ENCODE measurements at places on chromosomes 11 and 22.

DNA sequence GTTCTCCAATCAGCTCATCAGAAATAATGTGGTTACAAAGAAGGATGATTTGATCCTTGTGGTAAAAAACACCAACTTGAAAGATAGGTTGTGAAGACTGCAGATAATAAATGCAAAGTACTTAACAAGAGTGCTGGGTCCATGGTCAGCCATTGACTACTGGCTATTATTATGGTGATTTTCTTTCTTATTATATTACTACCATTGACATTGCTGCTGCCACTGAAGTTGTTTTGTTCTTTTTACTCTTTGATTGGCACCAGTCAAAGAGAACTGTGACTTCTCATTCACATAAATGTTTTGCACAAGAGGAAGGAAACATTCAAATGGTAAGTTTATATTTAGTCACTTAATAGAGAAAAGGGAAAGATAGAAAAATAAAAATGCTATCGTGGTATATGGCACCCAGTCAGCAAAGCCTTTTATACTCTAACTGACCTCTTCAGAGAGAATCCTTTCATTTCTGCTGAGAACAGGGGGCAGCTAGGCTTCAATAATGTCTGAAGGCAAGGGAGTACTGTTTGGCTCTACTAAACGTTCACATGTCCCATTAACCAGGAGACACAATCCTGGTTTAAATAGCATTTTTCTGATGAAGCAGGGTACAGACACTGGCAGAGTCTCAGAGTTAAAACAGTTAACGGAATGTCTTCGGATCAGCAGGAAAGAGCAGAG lies 64.8 kb downstream of the LRRC4C start:
- no peak for DNase-seq

DNA sequence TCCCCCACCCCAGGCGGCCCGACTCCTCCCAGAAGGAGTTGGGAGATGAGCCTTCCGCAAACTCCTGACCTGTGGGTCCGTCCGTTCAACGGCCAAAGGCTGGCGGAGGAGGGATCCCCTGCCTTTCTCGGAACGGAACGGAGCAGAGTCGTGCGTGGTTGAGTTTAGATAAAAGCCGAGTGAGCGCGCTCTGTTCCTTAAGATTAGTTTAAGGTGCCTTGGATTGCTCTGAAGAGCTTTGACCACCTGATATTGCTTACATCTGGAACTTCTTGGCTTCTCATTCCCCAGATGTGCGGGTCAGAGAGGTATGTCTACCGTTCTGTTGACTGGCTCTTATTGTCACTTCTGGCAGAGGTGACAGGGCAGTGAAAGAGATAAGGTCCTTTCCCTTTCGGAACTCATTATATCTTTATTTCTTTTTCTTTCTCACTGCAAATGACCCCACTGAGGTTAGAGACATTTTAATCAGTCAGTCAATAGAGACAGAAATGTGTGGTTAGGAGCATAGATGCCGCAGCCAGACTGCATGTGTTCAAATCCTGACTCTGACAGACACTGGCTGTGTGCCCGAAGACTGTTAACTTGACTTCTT lies at the start of gene TRIM6:
Gene TRIM6 (plus strand): TSS at position 31 of the 595 bp plus-strand sequence. CDS start 261 bp downstream, at position 292.
- peak; percentile 51 for DNase-seq

DNA sequence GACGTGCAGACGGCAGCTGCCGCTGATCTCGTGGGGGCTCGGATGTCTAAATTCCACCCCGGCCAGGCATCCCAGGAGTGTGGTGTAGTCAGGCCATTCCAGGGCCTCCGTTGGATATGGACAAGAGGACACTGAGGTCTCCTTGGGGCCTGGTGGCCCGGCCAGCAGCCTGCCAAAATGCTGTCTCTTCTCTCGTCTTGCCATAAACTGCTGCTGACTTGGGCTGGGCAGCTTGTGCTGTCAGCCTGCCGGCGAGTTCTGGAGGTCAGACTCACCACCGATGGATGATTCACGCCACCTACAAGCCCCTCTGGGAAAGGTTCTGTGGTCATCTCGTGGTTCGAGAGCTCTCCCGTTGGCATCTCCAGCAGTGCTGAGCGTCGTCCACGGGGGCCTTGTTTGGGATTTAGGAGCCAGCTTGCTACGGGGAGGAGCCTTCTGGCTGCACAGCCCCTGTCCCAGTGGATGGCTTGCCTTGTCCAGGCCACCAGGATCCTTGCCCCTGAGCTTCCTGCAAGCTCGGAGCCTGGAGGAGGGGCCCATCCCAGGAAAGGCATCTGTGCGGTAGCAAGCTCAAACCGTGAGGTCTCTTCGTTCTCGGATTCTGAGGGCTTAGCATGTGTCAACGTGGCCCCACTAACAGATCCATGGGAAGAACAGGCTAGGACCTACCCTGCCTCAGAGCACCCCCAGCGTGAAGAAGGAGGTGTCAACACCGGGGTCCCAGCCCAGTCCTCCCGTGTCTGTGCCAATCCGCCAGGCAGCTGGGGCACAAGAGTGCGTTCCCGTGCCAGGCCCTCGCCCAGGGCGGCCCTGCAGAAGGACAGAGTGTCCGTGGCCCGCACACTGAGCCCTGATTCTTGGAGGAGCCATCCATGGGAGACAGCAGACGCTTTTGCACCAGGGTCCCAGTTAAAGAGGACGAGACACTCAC lies 1114.1 kb downstream of the BRD1 start:
- no peak for DNase-seq

GRCh38 chr11:15113381-15113780 lies 1.3 kb upstream of the INSC start:
- no peak for DNase-seq

DNA sequence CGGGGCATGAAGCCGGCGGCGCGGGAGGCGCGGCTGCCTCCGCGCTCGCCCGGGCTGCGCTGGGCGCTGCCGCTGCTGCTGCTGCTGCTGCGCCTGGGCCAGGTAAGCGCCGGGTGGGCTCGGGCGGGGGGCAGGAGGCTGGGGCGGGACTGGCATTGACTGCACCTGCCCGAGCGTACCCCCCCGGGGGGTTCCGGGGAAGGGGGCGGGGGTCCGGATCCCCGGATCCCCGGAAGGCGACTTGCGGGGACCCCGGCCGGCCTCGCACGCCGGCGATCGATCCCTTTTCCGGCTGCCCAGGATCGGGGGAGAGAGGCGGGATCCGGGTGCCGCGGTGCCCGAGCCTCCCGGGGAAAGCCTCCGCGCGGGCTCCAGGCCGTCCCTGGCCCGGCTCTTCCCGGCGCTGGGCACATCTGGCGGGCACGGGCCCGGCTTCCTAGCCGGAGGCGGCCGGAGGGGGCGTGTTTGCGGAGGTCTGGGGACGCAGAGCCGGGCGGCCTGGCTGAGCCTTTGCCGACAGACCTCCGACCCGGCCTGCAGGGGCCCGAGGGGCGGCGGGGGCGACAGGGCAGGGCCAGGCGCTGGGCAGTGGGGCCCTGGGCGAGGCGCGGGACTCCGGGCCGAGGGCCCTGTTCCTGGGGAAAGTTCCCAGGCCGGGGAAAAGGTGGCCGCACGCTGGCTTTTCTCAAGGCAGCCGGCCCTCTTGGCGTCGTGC lies 705 bp downstream of the PTPRJ start:
- no peak for DNase-seq

GRCh38 chr11:71491531-71491930 lies 35.5 kb upstream of the KRTAP5-7 start:
- DNase-seq: no peak

GRCh38 chr22:23696326-23696851 lies 5.6 kb downstream of the RGL4 start:
- DNase-seq: no peak

- DNase-seq: no peak
Measured at GRCh38 chr11:12840871-12841660, 166.8 kb downstream of the TEAD1 start.

- peak; percentile 84 for DNase-seq
Measured at GRCh38 chr22:30235687-30236170, 10.8 kb downstream of the LIF start.

- peak; percentile 82 for DNase-seq
Measured at GRCh38 chr11:32081129-32081641, 9.7 kb upstream of the RCN1 start.

DNA sequence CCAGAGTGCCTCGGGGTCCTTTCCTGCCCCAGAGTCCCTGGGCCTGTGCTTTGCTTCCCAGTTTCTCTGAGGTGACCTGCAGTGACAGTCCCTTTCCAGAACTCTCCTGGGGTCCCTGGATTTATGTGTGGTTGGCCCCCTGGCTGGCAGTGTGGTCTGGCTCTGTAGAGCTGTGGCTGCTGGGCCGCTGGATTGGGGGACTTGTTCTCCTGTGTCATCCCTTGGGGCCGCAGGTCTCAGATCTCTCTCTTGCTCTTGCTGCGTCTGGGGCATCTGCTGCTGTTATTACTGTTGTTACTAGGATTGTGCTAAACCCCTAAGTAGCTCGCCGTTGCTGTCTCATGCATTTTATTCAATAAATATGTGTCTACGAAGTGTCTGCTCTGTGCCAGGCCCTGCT lies 31.9 kb downstream of the FAM83F start:
- no peak for DNase-seq

All from H4 (cell line).